Naive thymus-derived CD4-positive, alpha-beta T cell (primary cell): ENCODE measurements at places on chromosomes 7 and 10. TPM values are rescaled to one million over a fixed set of nuclear protein-coding genes. Genes with fewer than 3 reads are reported as not detected.

CYP2C18 gene
- not detected for total RNA-seq

DNA sequence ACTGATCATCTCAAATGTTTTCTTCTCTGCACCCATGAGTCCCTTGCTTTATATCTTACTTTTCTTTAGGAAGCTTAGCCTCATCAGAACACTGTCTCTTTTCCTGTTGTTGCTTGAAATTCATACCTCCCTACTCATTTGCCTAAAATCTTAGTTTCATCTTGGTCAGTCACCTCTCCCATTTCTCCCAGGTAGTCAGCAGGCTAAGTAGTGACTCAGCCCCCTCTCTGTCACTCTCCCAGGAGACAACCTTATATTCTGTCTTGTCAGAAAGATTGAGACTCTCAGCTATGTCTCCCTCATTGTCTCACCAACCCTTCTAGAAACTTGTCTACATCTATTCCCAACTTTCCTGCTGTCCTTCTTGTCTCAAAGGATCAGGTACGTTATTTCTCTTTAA is 280.9 kb downstream of the BBS9 start:
- no peak overlapping the region for H3K4me3 ChIP-seq
- H3K36me3 ChIP-seq, result no peaks in the 10 kb centered on the region
- H3K27me3 ChIP-seq, result no peaks in the 10 kb centered on the region

GRCh38 chr10:43067391-43068135 is 9.3 kb upstream of the RET start:
- DNase-seq, result no peak
- H3K27ac ChIP-seq, result no peak overlapping the region

FAM24B gene
- total RNA-seq, result 11.4 TPM

LIPF gene
- total RNA-seq, result not detected in 2 replicates

GRCh38 chr10:36050763-36051499 is 408.8 kb upstream of the FZD8 start:
- no peak overlapping the region for H3K27ac ChIP-seq
- H3K27me3 ChIP-seq, result no peaks in the 10 kb centered on the region
- H3K4me3 ChIP-seq, result no peak overlapping the region
- H3K36me3 ChIP-seq, result no peaks in the 10 kb centered on the region
- no peak for DNase-seq

CELF2 gene
- total RNA-seq, result 190 TPM

- H3K36me3 ChIP-seq, result no peaks in the 10 kb centered on the region
- peak; percentile 59 for DNase-seq
- no peak overlapping the region for H3K4me3 ChIP-seq
- H3K27me3 ChIP-seq, result no peaks in the 10 kb centered on the region
- no peak overlapping the region for H3K27ac ChIP-seq
These were observed 52.4 kb upstream of the GTF2IRD1 start for GRCh38 chr7:74401137-74401859.

CRHR2 gene
- total RNA-seq, result not detected

- no peaks in the 10 kb centered on the region for H3K27me3 ChIP-seq
- H3K36me3 ChIP-seq, result no peaks in the 10 kb centered on the region
- no peak overlapping the region for H3K27ac ChIP-seq
These were observed 306.0 kb upstream of the TMEM229A start for GRCh38 chr7:124338861-124339260.

GRCh38 chr10:124665091-124665490 is 79.1 kb downstream of the FAM53B start:
- DNase-seq, result no peak
- H3K27ac ChIP-seq, result no peak overlapping the region
- H3K4me1 ChIP-seq, result peaks cover 18% of the 10 kb centered on the region
- H3K27me3 ChIP-seq, result no peaks in the 10 kb centered on the region

DNA sequence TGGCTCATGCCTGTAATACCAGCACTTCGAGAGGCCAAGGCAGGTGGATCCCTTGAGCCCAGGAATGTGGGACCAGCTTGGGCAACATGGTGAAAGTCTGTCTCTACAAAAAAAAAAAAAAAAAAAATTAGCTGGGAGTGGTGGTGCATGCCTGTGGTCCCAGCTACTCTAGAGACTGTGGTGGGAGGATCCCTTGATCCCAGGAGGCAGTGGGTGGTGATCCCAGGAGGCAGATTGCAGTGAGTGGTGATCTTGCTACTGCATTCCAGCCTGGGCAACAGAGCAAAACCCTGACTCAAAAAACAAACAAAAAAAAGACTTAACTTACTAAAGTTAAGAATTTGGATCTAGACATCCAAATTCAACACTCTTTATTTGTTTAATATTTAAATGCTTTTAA is 10.2 kb upstream of the ADO start:
- no peak for DNase-seq
- no peaks in the 10 kb centered on the region for H3K36me3 ChIP-seq
- H3K4me3 ChIP-seq, result no peak overlapping the region
- no peak overlapping the region for H3K27ac ChIP-seq
- no peaks in the 10 kb centered on the region for H3K4me1 ChIP-seq

KIAA1549 gene
- 0.16 TPM for total RNA-seq

GRCh38 chr10:79269443-79269842 is 77.8 kb upstream of the PPIF start:
- H3K27ac ChIP-seq, result no peak overlapping the region
- H3K4me1 ChIP-seq, result peaks cover 20% of the 10 kb centered on the region
- H3K4me3 ChIP-seq, result no peak overlapping the region
- DNase-seq, result no peak
- no peaks in the 10 kb centered on the region for H3K27me3 ChIP-seq

- H3K27ac ChIP-seq, result no peak overlapping the region
- no peaks in the 10 kb centered on the region for H3K4me1 ChIP-seq
- no peak overlapping the region for H3K4me3 ChIP-seq
- no peaks in the 10 kb centered on the region for H3K27me3 ChIP-seq
These were observed 335.4 kb upstream of the MEOX2 start for GRCh38 chr7:16021851-16022250.

DLX5 gene
- total RNA-seq, result not detected

DNA sequence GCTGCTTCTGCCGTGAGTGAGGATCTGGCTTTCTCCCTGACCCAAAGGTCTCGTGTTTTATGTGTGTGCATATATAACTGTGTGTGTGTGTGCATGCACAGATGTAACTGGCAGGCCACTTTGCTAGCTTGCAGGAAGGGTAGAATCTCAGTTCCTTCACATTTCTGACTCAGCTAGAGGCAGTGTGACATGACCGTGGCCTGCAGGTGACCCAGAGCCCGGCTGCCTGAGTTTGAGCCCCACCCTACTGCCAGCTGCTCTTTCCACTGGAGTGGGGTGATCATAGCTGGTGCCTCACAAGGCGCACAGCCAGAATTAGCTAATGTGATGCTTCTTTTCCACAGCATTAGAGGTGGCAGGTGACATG is 9.3 kb upstream of the MYL7 start:
- no peak overlapping the region for H3K4me3 ChIP-seq
- no peaks in the 10 kb centered on the region for H3K36me3 ChIP-seq
- no peak overlapping the region for H3K27ac ChIP-seq
- no peak for DNase-seq

- no peaks in the 10 kb centered on the region for H3K36me3 ChIP-seq
- peaks cover 15% of the 10 kb centered on the region for H3K4me1 ChIP-seq
- H3K27ac ChIP-seq, result no peak overlapping the region
- H3K27me3 ChIP-seq, result no peaks in the 10 kb centered on the region
These were observed 69.3 kb downstream of the AP3M1 start for GRCh38 chr10:74081192-74081803.

DNA sequence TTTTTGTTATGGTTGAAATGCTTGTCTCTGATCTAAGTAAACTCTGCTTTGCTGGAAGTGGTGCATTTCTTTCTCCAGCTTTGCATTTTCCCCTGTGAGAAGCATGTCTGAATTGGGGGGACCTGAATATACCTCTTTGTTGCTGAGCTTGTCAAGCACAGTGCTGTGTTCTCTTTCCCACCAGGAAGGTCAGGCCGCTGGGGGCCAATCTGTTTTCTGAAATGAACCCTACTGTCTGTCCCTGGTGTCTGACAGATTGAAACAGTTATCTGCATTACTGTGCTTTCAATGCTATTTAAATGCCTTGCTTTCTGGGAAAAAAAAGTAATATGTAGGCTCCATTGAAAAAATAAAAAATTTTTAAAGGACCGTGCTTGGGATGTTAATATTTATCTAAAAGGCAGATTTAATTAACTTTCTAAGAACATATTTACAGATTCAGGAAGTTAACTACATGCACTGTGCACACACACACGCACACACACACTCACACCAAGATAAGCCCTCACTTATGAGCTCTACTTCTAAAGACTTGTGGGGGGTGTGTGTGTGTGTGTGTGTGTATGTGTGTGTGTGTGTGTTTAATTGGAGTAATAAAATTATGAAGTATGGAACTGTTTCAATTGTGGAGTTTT is 127.0 kb upstream of the FZD1 start:
- H3K4me3 ChIP-seq, result no peak overlapping the region
- no peak overlapping the region for H3K27ac ChIP-seq
- H3K4me1 ChIP-seq, result no peaks in the 10 kb centered on the region
- no peak for DNase-seq

PNLIPRP2 gene
- total RNA-seq, result not detected
